ENCODE measurements at places on chromosomes 16 and 17.

DNA sequence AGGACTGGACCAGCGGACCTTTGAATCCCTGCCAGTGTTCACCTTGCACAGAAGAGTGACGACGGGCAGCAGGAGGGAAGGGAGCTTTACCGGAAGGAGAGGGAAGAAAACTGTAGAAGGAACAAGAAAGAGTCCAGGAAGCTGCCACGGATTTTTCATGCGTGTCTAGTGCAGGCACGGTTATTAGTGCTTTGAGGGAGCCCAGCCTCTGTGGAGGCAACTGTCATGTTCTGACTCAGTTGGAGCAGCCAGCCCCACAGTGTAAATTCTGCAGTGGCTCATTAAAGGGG is 6.5 kb upstream of the HOXB13 start:
- DNase-seq: no peak

GRCh38 chr16:88340755-88341150 is 42.0 kb upstream of the ZNF469 start:
- no peak for DNase-seq

GRCh38 chr17:72502371-72503341 is 381.8 kb downstream of the SOX9 start:
- DNase-seq: no peak

DNA sequence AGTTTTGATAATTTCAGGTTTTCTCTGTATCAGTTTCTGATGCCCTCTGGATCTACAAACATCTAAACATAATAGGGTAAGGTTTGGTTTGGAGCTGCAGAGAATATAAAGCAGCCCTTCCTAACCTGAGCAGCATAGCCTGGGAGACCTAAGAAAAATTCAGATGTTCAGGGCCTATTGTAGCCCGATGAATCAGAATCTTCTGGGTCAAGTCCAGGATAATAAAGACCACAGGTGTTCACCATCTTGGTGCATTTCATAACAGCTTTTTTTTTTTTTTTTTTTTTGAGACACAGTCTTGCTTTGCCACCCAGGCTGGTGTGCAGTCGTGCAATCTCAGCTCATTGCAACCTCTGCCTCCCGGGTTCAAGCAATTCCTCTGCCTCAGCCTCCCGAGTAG is 19.7 kb upstream of the ARHGAP17 start:
- DNase-seq: no peak

DNA sequence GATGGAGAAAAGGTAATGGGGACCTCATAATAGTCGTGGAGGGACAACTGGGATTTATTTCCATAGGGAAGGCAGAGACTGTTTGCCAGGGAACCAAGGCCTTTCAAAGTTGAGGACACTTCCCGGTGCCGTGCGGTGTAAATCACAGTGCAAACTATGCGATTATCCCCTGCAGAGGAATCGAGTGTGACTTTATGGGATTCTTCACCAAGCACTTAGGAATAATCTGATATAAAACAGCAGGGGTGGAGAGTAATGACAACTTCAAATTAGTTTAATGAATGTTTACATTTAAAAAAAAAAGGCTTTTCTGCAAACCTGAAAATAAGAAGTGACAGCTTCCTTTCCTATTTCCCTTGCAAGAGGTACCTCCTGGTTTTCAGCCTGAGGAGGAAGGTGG is 538.2 kb downstream of the MAF start:
- peak; percentile 46 for DNase-seq

GRCh38 chr16:16021020-16021419 is 71.6 kb downstream of the ABCC1 start:
- DNase-seq: no peak

DNA sequence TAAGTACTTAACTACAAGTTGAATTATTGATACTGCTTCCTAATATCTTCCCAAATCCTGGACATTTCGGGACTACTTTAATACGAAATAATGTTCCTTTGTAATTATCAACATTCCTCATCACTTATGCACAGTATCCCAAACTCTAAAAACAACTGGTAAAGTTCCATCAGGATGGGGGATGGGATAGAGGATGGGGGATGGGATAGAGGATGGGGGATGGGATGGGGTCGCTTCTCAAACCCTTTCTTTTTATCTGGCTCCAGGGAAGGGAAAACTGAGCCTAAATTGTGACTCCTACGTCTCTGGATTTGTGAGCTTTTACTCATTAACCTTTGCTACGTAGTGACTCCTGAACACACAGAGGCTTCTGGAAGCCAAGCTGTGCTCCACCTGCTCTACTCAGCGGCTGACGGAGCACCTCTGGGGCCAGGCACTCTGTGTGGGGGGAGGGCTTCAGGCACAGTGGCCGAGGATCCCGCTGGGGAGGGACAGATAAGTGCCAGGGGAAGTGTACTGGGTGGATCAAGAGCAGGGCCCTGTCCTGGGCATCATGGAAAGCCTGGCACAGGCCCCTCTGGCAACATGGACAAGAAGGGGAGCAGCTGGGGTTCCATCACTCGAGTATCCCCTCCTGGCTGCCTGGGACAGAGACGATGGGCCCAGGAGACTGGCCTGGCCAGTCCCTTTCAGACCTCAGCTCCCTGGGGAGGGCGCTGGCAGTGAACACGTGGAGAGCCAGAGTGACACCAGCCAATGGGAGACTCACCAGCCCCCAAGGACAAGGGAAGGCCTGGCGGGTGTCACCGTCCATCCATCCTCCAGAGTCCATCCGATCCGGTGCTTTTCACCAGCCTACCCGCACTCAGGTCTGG is 56.2 kb downstream of the PGS1 start:
- no peak for DNase-seq

- DNase-seq: no peak
These were observed 230.6 kb downstream of the C16orf95 start for GRCh38 chr16:87086575-87086974.

GRCh38 chr17:1412185-1413110 is 12.4 kb upstream of the YWHAE start:
- no peak for DNase-seq

DNA sequence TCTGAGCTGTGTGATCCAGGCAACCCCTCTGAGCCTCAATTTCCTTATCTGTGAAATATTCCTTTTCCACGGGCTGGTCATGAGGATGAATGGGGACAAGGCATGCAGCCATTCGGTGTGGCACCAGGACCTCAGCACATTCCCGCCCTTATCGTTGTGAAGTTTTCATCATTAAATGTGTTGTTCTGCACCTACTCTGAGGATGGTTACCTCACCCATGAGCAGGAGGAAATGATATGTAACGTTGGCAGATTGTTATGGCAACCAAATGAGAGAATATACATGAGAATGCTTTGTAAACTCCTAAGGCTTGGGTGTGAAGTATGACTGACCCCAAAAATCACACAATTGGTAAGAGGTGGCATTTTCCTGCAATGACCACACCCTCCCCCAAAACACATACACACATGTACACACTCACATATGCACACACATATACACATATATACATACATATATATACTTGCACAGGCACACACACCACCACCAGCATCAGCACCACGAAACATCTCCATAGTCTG is 39.5 kb downstream of the SMARCE1 start:
- no peak for DNase-seq

- DNase-seq: no peak
These were observed 20.6 kb downstream of the SLC12A3 start for GRCh38 chr16:56885446-56886162.

DNA sequence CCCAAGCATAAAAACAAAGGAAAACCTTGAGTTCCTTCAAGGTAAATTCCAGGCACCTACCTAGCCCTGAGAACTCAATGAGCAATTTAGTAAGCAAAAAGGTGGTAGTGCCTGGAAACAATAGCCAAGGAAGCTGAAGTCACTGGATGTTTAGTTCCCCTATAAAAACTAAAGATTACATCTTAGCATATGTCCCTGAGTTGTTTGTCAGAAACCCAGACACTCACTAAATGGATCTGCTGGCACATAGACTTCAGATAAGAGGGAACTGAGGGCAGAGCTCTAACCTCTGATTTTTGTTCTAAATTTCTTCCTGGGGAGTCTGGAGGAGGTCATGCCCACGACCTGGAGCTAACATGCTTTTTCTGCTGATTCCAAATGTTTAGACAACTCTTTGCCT is 532.8 kb upstream of the SALL1 start:
- no peak for DNase-seq

- no peak for DNase-seq
These were observed 24.6 kb upstream of the WFDC1 start for GRCh38 chr16:84270071-84270470.

GRCh38 chr16:76194616-76195015 is 82.6 kb upstream of the CNTNAP4 start:
- DNase-seq: no peak

DNA sequence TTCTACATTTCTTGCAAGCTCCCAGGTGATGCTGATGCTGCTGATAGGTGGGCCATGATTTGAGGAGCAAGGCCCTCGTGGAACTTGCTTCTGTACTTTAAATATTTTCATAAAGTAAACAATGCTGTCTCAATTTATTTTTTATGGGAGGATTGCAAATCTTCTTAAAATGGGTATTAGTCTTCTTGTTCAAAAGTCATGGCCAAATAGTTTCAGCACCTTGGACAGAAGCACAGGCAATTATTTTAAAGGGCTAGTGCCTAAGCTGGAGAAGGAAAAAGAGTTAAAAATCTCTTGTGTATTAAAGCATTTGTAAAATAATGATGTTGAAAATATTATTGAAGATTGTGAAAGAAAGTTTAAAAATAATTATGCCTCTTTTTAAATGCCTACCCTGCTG is 50.5 kb downstream of the GPR139 start:
- DNase-seq: no peak

GRCh38 chr16:554640-555365 is 5.4 kb upstream of the PRR35 start:
- DNase-seq: no peak

Data from NCI-H2081 (cell line).